Bladder microvascular endothelial cell (primary cell): ENCODE measurements at places on chromosomes 5 and 9. TPM values are rescaled to one million over a fixed set of nuclear protein-coding genes. Genes with fewer than 3 reads are reported as not detected.

NR2F1-AS1 gene
- 3.7 and 35.6 TPM in 2 replicates for total RNA-seq

SLC6A7 gene
- not detected in 2 replicates for total RNA-seq

IRX4 gene
- total RNA-seq: not detected in 2 replicates

NFX1 gene
- total RNA-seq: 8.1 and 22.8 TPM in 2 replicates

NMUR2 gene
- total RNA-seq: not detected in 2 replicates

ST8SIA4 gene
- total RNA-seq: 3.2 and 9.4 TPM in 2 replicates

UGT3A2 gene
- total RNA-seq: not detected in 2 replicates

PCSK5 gene
- 1.8 and 2.5 TPM in 2 replicates for total RNA-seq

CREB3 gene
- total RNA-seq: 39.2 and 57.3 TPM in 2 replicates

ACTBL2 gene
- total RNA-seq: under 0.01 and 0.06 TPM in 2 replicates

SPATA31A3 gene
- total RNA-seq: not detected in 2 replicates

EIF4E1B gene
- not detected in 2 replicates for total RNA-seq

NDUFS6 gene
- total RNA-seq: 36.1 and 38.9 TPM in 2 replicates

AJM1 gene
- total RNA-seq: 0.65 and 1.4 TPM in 2 replicates

CLIC3 gene
- not detected in 2 replicates for total RNA-seq

FAM200C gene
- 2.1 and 4.4 TPM in 2 replicates for total RNA-seq

LCN10 gene
- 0.13 TPM in 1 of 2 replicates, not detected in the other for total RNA-seq

KIF24 gene
- 2.2 and 2.3 TPM in 2 replicates for total RNA-seq

CBY3 gene
- 0.16 TPM in 1 of 2 replicates, not detected in the other for total RNA-seq

LECT2 gene
- not detected in 2 replicates for total RNA-seq

RNF208 gene
- total RNA-seq: 0.16 and 0.31 TPM in 2 replicates

CPLANE1 gene
- 8.6 and 23.0 TPM in 2 replicates for total RNA-seq
